ENCODE measurements at places on chromosomes 4 and X.
A peak's percentile ranks its signal among the peaks of the same experiment; 100 is the strongest.

DNA sequence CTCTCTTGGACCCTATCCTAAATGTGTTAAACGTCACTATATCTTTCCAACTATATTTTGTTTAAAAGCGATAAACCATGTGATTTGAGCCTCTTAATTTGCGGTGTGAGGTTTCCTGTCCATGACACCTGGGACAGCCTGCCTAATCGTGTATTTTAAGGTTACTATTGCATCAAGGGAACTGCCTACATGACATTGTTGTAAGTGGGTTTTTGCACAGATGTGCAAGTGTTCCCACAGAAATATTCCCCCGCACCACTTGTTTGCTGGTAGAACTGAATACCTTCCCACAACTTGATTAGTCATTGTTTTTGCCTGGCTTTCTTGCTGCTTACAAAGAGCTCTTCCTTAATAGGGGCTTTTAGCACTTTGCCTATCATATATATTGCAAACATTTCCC, 5.1 kb upstream of the FAM184B start:
- no peak for DNase-seq
- H3K27ac ChIP-seq = no peak overlapping the region
- H3K27me3 ChIP-seq = peaks cover 28% of the 10 kb centered on the region
- no peaks in the 10 kb centered on the region for H3K36me3 ChIP-seq

GRCh38 chrX:7219153-7219705, 71.3 kb upstream of the PUDP start:
- no peaks in the 10 kb centered on the region for H3K36me3 ChIP-seq
- H3K4me1 ChIP-seq = no peaks in the 10 kb centered on the region
- no peak for DNase-seq

- peak overlapping the region; percentile 76 for H3K4me3 ChIP-seq
- H3K27me3 ChIP-seq = peaks cover 54% of the 10 kb centered on the region
- DNase-seq = no peak
- no peaks in the 10 kb centered on the region for H3K36me3 ChIP-seq
Measured at GRCh38 chrX:132957211-132958090, 978 bp downstream of the HS6ST2 start.

DNA sequence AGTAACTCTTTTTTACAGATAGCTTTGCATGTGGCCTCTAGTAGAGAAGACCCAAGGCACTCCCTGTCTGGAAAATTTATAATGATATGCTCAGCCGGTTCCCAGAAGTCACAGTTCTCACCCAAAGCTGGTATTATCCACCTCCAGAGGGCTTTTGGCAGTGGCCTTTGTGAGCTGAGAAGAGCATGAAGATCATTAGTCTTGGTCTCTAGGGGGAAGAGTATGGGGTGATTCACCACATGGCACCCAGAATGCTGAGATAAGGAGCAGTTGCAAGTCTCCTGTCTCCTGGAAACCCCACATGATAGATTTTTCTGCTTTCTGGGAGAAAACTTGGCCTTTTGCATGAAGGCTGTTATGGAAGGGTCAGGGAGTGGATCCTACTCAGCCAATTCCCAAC, 75.4 kb upstream of the PRPS1 start:
- no peak for DNase-seq
- no peaks in the 10 kb centered on the region for H3K36me3 ChIP-seq
- no peak overlapping the region for H3K27ac ChIP-seq
- H3K27me3 ChIP-seq = no peaks in the 10 kb centered on the region
- H3K4me1 ChIP-seq = no peaks in the 10 kb centered on the region
